ENCODE measurements at places on chromosomes 12 and 14.

GRCh38 chr12:12909995-12910420, 18.6 kb downstream of the GPRC5A start:
- no peak for DNase-seq

GRCh38 chr14:38016497-38016896, 191.2 kb upstream of the SSTR1 start:
- DNase-seq = no peak

DNA sequence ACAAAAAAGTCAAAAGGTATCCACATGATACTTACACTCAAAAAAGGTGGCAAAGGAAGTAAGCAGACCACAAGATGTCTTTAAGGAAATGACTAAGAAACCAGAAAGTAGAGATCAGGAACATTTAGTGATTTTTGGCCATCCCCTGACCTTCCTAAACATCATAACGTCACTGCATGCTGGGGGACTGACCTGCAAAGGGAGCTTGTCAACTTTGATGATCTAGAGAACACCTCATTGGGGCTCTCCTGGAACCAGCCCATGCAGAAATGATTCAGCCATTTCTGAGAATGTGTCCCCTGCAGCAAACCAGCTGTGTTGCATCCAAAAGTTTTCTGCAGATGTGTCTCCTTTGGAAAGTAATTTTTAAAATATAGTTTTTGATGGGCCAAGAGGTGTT, 152.2 kb upstream of the RASSF8 start:
- no peak for DNase-seq

DNA sequence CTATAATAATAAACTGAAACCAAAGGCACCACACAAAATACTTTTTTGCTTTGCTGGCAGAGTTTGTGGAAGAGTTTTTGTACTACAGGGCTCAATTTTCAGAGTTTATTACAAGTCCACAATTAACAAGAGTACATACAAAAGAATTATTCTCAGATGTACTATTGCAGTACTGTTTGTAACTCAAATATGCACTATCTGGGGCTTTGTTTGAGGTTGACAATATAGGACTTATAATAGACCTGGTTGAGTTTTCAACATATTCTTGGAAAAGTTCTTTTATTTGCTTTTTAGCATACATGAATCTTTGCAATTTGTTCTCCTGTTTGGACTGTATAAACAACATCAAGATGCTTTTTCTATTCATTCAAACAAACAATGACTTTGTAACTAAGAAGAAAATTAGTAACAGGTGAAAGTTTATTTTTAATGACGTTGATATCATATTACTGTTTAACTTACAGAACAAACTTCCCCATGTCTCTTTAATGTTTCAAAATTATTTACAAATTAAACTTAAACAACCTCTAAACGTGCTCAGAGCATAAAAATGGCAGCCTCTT, 407.4 kb upstream of the PRICKLE1 start:
- no peak for DNase-seq

DNA sequence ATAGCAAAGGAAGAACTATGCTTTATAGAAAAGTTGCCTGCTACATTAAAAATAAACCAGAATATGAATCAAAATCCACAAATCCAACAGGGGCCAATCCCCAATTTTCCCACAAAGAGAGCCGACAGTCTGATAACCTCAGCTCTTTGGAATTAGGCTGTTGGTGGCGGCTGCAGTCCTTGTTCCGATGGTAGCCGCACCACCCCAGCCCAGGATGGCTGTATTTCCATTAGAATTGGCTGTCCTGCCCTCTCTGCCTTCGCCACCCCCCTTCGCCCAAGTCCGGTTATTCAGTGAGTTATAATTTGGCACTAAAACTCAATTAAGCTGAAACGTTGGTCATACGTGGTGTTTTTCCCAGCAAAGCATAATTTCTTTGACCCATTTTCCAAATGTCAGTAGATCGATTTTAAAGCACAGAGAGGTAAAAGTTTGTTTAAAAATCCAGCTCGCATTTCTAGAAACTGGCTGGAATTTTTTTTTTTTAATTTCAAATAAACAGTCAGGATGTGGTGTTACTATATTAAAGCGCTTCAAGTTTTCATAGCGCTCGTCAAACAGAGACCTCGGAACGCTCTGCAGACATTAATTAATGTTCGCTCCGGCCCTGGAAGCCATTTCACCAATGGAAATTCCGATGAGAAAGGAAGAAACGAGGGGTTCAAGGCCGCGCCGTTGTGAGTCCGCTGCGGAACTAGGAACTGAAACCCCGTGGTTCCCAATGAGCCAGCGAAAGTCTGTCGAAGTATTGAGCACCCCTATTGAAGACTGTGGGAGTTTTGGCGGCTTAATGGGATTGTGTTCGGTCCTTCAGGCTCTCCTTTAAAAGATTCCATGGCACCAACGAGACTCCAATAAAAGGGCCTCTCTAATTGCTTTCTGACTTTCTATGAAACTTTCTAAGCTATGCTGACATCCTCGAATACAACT, 104.8 kb upstream of the DIO3 start:
- DNase-seq = no peak

- no peak for DNase-seq
These were observed 30.9 kb upstream of the KLRD1 start for GRCh38 chr12:10276774-10277173.

DNA sequence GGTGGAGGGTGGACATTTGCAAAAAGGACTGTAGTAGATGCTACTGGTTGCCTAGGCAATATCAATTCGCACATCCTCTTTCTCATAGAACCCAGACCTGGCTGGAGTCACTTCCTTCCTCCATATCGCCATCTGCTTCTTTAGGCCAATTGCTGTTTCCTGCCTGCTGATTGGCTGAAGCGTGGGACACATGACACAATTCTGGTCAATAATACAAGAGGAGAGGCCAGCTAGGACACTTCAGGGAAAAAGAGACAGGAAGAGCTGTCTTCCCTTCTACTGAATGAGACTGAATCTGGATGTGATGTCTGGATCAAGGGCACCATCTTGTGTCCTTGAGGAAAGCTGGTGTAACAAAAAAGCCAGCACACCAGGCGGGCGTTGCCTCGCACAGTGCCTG, 53.8 kb downstream of the TRPV4 start:
- DNase-seq = no peak

DNA sequence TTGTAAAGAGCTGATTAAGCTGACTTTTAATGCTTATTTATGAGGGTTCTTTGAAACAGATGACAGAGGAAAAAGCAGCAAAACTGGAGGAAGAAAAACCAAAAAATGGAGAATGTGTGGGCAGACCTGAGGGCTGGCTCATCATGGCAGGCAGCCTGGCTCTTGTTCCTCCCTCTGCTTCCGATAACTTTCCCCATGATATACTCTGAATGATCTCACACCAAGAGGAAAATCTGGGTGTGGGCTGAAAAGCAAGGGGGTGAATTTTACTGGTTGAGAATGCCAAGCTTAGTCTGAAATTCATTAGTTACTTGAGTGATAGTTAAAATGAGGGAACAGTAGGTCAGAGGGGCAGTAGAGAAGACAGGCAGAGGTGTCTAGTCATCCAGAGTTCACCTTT, 330.1 kb upstream of the PRICKLE1 start:
- no peak for DNase-seq

GRCh38 chr14:100884456-100884855, 19.1 kb downstream of the RTL1 start:
- no peak for DNase-seq

GRCh38 chr12:19652386-19652785, 213.1 kb downstream of the AEBP2 start:
- DNase-seq = no peak

- DNase-seq = no peak
These were observed 114.5 kb upstream of the RTL1 start for GRCh38 chr14:101017806-101018560.

DNA sequence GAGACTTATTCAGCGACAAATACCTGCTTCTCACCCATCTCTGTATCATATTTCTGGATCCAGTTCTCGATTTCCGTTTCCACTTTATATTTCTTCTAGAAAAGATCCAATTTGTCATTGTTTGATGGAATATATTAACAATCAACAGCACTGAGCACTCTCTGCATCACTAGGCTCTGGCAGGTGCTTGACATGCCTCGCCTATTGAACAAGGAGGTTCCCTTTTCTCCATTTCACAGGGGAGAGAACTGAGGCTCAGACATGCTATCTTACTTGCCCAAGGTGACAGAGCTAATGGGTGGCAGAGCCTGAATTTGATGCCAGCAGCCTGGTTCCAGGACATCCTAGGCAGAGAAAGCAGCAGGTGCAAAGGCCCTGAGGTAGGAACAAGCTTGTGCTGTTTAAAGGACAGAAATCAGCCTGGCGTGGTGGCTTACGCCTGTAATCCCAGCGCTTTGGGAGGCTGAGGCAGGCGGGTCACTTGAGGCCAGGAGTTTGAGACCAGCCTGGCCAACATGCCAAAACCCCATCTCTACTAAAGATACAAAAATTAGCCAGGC, 12.1 kb downstream of the RITA1 start:
- DNase-seq = no peak

DNA sequence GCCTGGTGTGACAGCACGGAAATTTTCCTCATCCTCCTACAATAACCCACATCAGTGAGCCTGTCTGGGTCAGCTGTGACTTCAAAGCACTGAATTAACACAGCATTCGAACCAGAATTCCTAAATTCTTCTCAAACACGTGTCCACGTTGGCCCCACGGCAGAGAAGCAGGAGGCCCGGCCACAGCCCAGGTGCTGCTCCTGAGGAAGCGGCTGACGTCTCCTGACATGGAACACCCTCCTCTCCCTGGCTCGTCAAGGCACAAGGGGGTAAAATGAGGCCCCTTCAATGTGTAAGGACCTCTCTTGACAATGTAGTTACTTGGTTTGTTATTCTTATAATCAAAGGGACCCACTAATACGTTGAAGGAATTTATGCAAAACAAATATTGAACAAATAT, 156.3 kb upstream of the GSC start:
- no peak for DNase-seq

DNA sequence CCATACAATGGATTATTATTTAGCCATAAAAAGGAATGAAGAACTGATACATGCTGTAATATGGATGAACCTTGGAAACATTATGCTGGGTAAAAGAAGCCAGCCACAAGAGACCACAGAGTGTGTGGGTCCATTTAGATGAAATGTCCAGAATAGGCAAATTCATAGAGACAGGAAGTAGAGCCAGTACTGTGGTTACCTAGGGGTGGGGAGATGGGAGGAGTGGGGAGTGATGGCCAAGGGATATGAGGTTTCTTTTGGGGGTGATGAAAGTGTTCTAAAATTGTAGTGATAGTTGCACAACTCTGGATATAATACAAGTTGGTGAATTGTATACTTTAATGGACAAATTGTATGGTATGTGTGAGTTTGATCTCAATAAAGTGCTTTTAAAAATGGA, 18.6 kb downstream of the JDP2 start:
- DNase-seq = no peak

DNA sequence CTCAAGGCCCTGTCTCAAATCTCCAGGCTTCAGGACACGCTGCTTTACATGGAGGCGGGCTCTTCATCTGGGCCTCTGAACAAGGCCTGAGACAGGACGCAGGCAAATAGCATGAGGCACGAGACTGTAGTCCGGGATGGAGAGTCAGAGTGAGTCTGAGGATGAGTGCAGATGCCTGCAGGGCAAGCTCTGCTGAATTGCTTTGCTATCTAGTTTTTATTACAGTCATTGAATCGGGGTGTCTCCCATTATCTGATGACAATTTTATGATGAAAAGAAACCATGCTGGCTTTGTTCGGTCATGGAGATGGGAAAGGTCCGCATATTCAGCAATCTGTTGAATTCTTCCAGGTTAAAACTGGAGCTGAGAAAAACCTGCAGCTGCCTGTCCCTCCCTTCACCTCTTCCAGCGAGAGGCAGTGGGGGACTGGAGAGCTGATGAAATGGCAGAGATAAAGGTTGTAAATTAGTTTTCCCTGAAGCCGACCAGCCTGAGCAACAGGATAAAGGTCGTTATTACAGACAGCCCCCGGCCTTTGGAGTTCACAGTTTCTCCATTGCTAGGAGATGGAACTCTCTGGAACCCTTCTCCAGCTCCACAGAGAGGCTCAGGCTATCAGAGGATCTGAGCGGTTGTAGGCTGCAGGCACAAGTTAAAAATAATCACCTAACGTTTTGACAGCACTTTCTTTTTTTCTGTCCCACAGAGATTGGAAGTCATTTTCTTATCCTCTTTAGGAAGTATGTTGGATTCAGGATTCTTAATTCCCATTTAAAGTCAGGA, 1.3 kb upstream of the ADGRD1 start:
- DNase-seq = no peak

DNA sequence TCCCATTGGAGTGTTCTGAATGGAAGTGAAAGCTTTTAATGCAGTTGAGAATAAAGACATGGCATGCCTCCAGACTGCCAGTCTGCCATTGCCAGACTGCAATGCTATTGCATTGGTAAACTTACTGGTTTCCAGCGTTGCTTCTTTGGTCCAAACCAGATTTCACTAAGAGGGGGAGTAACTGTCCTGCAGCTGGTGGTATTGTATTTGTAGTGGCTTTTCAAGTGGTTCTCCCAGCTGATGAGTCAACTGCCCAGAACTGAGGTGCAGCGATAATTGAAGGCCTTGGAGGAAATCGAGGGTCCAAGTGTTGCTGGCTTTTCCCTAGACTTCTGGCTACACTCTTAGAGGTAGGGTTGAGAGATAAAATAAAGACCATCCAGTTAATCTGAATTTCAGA, 31.9 kb downstream of the ERG28 start:
- no peak for DNase-seq

DNA sequence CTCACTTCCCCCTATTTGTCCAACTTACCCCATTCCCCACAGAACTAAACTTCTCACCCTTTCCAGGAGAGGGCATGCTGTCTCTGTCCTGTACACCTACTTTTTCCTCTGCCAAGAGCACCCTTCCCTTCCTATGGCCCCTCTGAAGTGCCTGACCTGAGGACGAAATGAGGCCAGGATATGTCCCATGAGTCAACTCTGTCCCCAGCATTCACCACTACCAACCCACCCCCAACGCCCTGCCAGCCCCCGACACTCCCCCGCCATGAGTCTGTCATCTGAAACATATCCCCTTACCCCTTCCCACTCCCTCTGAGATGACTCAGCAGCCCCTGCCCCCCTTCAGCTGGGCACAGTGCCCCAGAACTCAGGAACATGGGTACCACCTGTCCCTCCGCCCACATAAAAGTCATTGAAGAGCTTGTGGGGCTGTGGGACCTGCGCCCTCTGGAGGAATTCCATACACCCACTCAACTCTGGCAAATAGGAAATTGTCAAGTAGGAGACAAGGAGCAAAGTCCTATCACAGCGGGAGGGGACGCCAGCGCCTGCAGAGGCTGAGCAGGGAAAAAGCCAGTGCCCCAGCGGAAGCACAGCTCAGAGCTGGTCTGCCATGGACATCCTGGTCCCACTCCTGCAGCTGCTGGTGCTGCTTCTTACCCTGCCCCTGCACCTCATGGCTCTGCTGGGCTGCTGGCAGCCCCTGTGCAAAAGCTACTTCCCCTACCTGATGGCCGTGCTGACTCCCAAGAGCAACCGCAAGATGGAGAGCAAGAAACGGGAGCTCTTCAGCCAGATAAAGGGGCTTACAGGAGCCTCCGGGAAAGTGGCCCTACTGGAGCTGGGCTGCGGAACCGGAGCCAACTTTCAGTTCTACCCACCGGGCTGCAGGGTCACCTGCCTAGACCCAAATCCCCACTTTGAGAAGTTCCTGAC, 26.3 kb downstream of the ITGA7 start:
- no peak for DNase-seq

DNA sequence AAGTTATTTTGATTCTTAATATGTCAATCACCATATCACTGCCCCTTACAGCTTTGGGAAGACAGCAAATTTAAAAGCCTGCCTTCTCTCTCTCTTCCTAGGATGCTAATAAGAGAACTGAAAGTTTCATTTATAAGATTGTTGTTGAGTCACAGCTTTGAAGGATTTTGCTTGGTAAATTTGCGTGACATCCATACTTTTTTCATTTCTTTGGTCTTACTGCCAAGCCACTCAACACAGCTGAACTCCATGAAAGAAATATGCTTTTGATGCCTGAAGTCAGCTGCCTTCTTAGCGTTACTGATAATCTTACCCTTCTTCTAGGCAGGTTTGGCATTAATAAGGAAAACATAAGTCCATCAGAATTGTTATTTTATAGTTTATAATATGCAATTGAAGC, 155.0 kb downstream of the CRADD start:
- DNase-seq = no peak
